ENCODE measurements at places on chromosomes 11 and 22.

- DNase-seq = no peak
Observed at GRCh38 chr11:127103586-127104388, 103.2 kb upstream of the KIRREL3 start.

DNA sequence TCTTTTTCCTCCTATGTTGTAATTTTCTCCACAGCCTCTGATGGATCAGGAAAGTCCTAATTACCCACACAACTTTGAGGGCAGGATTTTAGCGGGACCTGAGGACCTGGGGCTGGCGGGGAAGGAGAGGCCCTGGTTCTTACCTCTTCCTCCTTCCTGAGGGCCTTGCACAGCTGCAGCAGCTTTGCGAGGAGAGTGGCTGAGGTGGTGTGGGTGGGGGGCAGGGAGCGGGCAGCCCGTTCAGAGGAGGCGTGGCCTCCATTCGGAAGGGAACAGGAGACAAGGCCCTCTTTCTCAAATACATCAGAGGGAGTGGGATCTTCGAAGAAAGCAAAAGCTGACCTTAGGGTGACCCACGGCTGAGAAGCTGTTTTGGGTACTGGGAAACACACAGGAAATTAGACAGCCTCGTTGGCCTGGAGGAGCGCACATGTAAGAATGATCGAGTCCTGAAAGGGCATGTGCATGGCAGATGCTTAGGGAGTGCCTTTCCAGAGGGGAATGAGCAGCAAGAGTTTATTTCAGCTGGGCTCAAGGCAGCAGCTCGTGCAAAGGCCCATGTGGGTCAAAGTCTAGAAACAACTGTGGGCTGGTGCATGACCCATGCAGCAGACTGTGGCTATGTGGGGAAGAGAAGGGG lies 76.6 kb upstream of the NARS2 start:
- no peak for DNase-seq

DNA sequence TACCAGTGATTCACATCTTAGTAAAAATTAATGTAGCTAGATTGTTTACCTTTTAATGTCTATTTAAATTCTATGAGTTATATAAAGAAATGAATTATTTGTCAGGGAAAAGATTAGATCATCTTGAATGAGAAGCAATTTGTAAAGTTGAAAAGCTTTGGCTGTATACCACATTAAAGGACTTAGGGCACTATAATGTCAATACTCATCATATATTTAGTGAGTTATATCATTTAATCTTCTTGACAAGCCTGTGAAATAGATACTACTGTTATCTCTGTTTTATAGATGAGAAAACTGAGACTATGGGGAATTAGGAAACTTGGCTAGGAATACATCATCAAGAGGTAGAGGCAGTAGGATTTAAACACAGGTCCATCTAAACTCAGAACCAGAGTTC lies 160.1 kb downstream of the GUCY1A2 start:
- no peak for DNase-seq

- DNase-seq = no peak
Observed at GRCh38 chr11:72773696-72774095, 20.2 kb downstream of the STARD10 start.

GRCh38 chr11:70498171-70498571 lies 99.8 kb downstream of the CTTN start:
- DNase-seq = no peak

DNA sequence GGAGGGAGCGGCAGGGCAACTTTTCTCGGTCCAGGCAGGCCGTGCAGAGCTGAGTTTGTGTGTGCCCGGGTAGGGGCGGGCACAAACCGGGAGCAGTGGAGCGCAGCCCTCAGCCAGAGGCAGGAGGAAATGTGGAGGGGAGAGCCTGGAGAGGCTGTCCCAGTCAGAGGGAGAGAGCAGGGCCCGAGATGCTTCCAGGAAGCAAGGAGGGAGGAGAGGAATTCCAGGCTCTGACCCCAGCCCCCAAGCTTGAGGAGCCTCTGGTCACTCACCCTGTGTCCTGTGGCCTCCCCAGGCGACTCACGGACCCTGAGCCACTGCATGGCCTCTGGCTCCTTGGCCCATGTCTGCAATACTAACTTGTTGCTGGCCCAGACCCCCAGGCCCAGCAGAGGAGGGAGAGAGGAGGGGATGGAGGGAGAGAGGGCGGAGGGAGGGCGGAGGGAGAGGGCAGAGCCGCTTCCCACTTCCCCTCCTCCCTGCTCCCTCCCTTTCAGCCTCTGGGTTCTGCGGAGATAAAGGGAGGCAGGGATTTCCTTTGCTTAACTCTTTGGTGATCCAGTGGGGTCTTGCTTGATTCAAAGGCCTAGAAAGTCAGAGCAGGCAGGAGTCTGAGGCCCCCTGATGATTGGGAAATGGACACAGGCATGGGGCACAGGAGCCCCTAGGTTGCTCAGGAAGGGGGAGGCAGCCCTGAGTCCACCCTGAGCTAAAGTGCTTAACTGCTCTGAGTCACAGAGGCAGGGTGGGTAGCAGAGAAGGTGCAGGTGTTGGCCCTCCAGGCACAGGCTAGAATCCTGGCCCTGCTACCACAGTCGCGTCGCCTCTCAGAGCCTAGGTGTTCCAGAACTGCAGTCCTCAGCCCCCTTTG lies at the start of gene C1QTNF6:
Gene C1QTNF6, minus strand, starts transcription at position 357 of the 871 bp plus-strand sequence. Its CDS starts 34 bp downstream, at position 323.
- DNase-seq = peak; percentile 26

DNA sequence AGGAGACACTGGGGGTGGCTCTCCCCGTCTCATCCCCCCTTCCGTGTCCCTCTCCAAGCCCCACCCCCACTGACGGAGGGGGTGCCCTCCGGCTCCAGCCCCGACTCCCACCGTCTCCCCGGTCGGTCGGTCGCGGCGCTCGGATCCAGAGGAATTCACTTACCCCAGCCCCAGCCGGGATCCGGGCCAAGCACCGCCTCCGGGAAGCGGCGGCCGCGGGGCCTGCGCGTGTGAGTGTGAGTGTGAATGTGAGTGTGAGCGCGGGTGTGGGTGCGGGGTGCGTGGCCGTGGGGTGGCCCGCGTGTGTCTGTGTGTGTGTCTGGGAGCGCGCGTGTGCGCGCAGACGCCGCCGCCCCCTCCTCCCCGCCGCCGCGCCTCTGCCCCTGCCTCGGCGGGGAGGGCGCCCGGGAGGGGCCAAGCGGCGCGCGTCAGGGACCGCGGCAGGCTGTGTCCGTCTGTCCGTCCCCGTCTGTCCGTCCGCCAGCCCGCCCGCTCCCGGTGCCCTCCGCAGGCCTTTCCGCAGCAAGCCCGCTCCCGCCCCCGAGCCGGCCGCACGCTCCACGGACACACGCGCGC lies at the start of gene ELFN2:
Gene ELFN2, minus strand, starts transcription at position 345 of the 576 bp plus-strand sequence. CDS start 51,945 bp downstream, outside the sequence.
- peak; percentile 22 for DNase-seq

- DNase-seq = no peak
Observed at GRCh38 chr22:38137876-38138687, 27.6 kb upstream of the BAIAP2L2 start.

DNA sequence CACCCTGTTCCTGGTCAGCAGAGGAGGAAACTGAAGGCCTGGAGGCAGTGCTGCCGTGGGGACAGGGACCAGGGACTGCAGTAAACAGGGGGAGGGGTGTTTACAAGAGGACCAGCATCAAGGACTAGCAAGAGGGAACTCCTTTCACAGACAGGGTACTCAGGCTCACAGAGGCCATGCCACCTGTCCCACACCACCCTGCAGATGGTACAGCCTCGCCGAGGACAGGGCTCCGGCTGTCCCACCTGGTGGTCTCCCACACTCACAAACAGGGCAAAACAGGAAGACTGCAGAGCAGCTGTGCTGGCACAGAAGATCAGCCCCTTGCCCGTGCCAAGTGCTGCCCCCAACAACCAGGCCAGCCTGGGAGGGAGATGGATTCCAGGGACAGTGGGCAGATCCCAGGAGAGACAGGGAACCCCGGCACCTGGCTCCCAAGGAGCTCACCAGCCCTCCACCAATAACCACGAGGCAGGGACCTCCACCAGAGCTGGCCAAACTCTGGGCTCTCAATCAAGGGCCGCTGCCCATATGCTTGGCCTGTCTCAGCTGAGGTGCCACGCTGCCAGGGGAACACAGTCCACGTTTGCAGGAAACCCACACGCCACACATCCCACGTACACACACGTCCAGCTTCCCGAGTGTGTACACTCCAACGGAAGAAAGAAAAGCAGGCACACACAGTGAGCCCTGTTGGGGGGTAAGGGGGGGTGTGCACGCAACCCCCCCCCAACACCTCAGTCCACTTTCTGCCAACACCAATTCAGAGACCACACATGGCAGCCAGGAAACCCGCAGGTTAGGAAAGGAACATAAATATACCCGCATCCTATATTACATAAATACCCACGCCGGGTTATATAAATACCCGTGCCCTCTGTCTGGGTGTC lies 2.1 kb downstream of the CSNK1E start:
- DNase-seq = no peak

DNA sequence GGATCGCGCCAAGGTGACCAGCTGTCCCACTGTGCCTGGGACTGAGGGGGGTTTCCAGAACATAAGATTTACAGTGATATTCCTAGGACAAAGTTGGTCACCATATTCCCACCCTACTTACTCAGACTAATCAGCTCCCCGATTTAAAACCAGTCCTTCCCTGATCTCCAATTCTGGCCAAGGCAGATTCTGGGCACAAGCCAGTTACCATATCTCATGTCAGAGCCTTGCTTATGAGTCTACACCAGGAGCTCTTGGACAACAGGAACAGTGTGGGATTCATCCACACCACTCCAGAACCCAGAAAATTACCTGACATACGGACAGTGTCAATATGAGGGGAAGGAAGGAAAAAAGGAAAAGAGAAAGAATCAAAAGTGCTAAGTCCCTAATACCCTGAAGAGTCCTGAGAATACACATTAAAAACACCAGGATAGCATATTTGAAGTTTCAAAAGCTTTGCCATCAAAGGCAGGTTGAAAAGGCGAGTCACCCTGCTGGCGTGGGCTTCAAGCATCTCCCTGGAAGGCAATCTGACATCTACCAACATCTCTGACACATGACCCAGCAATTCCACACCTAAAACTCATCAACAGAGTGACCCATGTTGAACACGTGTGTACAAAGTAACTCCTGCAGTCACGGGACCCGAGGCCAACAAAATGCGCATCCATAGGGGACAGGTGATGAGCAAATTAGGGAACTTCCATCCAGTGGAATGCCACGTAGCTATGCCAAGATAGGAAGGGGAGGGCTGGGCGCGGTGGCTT lies 8.0 kb upstream of the IL2RB start:
- DNase-seq = no peak

GRCh38 chr11:120710354-120711131 lies 199.0 kb downstream of the GRIK4 start:
- DNase-seq = peak; percentile 85

GRCh38 chr11:102323542-102324251 lies 6.4 kb downstream of the BIRC3 start:
- DNase-seq = no peak

GRCh38 chr11:57905439-57905838 lies 118.2 kb upstream of the OR9Q1 start:
- DNase-seq = no peak

- DNase-seq = peak; percentile 2
Observed at GRCh38 chr11:37264783-37265182, 666.7 kb upstream of the RAG2 start.

DNA sequence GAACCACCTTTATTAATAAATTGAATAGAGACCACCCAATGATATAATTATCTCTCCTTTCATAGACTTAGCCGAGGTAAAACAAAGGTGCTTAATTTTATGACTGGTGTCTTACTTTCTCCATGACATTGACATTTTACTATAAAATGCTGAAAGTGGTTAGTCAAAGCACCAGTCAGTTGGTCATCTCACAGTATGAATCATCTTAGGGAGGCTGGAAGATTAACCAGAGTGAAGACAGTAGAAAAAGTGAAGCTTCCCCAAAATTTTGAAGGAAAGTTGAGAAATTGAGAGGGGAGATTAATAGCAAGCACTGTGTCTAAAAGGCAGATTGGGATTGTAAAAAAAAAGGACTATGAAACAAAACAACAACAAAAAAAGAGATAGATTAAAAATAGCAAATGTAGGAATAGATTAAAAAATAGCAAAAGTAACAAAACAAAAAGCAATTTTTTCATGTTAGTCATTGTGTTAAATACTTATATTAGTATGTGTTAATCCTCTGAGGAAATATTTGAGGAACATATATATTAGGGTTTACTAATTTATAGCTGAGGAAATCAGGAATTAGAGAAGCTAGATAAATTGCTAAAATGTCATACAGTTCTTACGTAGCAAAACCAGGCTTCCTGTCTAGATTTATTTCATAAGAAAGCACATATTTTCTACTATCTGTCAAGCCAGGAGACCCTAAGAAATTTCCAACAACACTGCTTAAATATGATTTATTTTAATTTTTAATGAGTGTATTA lies 557.3 kb upstream of the ANO5 start:
- no peak for DNase-seq

DNA sequence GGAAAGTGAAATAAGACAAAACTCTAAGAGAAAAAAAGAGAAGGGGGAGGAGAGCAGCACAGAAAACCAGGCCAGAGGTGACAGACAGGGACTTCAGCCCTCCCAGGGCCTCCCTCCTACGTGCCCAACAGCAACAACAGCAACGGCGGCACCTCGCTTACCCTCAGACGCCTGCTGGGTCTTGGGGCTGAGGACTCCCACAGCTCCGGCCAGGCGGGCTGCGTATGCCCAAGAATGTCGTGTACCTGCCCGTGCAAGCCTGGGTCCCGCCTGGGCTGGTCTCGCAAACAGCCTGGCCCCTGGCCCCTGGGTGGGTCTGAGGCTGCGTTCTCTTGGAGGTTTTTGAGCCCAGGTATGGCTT lies 30.5 kb downstream of the ARAP1 start:
- peak; percentile 75 for DNase-seq

- no peak for DNase-seq
Observed at GRCh38 chr11:14577835-14578529, 57.8 kb upstream of the PSMA1 start.

- DNase-seq = no peak
Observed at GRCh38 chr11:77879218-77879617, 58.3 kb downstream of the AAMDC start.

DNA sequence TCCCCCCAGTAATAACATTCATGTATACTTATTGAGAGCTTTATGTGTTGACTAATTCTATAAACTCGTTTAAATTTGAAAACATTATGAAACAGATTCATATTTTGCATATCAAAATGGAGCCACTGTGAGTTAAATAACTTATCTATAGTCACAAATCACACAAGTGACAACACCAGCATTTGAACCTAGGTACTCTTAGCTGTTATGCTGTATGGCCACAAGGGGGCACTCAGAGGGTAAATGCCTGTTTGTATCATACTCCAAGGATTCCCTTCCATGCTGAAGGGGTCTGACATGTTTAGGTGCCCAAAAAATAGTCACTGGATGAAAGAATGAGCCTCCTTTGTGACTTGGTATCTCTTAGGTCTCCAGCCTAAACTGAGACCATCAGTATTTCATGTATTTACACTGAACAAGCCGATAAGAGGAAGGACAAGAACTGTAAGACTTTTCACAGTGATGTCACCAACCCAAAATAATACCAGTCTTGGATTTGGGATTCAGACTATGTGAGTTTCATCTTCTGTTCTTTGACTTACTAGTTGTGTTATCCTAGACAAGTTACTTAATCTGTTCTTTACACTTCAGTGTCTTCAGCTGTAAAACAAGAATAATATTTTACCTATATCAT lies 12.2 kb upstream of the OR52D1 start:
- peak; percentile 41 for DNase-seq

Measured in RWPE1 (cell line).